ENCODE measurements at places on chromosomes 5 and 9.

- peak; percentile 43 for DNase-seq
Measured at GRCh38 chr9:120336021-120336752, 243.8 kb downstream of the CDK5RAP2 start.

DNA sequence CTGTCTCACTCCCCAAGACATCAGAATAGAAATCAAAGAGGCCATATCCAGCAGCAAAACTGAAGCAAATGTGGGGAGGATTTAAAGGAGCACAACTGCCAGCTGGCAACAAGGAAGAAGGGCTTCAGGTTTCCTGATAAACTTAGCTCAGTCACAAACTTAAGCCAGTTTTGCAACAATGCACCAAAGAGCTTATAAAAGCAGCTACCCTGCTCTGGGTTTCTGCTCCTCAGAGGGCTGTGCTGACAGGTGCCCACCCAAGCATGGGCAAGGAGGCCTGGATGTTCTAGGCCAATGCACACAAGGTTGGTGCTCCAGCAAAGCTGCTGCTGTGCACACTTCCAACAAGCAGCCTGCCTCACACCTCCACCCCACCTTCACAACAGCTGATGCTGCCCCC is 132.9 kb downstream of the SIL1 start:
- DNase-seq = no peak

DNA sequence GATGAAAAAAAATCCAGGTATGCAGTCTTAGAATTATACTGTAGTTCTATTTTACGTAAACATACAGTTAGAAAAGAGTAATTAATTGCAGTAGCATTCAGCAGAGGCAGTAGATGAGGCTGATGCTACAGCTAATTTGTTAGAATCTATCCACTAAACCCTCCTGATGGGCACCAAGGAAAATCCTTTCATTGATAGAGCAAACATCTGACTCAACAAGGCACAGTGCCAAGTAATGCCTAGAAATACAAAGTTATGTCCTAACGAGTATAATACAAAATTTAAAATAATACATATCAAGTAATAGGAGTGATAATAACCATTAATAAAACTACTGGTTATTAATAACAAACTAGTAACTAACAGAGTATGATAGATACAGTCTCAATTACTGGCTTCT is 9.0 kb downstream of the MOCS2 start:
- DNase-seq = no peak

- no peak for DNase-seq
Measured at GRCh38 chr5:36029914-36030313, 36.8 kb downstream of the UGT3A2 start.

DNA sequence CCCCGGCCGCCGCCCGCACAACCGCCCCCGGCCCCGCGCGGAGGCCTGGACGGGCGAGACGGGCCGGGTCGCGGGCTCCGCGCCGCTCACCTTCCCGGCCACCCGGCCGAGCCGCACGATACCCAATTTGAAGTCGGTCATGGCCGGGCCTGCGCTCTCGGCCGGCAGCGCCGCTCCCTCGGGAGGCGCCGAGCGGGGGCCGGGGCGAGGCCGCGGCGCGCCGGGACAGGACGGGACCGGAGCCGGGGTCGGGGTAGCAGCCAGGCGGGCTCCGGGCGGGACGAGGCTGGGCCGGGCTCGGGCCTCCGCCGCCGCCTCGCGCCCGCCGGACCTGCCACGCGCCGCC is 216 bp downstream of the ZMYND19 start:
- no peak for DNase-seq

DNA sequence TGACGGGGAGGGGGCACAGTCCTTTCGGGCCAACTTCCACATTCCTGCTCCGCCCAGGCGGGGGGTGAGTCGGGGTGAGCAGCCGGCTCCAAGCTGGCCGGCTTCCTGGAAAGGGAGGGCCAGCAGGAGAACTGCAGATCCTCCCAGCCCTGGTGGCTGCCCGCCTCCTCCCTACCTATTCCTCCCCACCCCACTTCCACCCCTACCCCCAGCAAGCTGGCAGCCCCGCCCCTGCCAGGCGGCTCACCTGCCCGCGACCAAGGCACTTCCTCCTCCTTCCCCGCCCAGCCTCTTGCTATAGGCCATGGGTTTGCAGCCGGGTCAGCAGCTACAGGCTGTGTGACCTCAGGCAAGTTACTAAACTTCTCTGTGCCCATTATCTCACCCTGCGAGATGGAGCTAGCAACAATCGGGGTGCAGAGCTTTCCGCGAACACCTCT is 5.6 kb upstream of the IRF1 start:
- DNase-seq = peak; percentile 91

DNA sequence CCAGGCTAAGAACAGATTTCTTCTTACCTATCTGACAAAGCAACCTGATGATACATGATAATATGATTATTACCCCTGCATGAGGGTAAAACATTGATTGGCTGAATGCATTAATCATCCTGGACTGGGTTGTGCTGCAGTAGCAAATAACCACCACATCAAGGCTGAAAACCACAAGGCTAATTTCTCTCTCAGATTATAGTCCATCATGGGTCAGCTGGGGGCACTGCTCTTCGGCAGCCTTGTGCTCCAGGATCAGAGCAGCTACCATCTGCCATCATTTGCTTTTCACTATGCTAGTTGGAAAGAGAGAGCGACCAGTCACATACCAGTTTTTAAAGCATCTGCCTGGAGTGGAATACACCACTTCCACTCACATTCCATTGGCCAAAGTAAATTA is 383.5 kb downstream of the RASEF start:
- no peak for DNase-seq

GRCh38 chr5:135185481-135186065 is 151.5 kb upstream of the PITX1 start:
- DNase-seq = peak; percentile 39

GRCh38 chr9:134885679-134886412 is 5.2 kb downstream of the FCN2 start:
- DNase-seq = no peak

GRCh38 chr9:110641293-110641692 is 27.3 kb upstream of the MUSK start:
- no peak for DNase-seq

- DNase-seq = no peak
Measured at GRCh38 chr9:77194423-77194822, 17.1 kb downstream of the VPS13A start.

DNA sequence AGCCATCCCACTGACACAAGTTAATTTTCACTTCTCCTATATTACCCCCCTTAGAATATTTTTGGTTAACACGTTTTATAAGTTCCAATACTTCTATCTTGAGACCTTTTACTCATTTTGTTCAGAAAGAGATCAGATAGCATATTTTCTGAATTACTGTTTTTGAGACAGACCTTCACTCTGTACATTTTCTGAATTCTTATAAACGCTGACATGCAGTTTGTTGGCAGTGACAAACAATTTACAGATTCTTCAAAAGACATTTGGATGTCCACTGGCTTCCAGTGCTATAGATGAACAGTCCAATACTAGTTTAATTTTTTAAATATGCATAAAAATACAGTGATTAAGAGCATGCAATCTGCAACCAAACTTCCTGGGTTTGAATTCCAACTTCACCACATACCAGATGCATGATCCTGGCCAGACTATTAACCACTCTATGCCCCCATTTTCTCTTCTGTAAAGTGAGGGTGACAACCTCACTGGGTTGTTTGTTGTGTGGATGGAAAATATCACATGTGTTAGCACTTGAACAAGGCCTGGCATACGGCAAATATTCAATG is 142.1 kb downstream of the AGTPBP1 start:
- DNase-seq = no peak

DNA sequence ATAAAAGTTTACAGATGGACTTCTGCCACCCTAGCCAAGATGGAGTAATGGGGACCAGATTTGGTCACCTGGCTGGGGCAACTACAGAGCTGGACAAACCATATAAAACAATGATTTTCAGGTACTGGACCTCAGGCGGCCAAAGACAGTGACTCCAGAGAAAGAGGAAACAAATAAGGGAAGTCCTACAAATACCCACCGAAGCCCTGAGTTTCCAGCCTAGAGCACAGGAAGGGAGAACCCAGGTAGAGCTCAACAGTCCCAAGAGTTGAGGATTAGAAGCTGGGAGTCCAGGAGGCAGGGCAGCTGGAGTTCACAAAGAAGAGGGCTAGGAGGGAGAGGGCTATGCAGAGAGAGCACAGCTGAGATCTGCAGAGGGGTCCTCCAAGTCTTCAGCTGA is 106.7 kb upstream of the NR5A1 start:
- no peak for DNase-seq
